Stimulated activated CD8-positive, alpha-beta memory T cell treated with anti-CD3 and anti-CD28 coated beads, Interleukin-4, amount 100 ng/mL, for 1 hour (primary cell): ENCODE measurements at places on chromosomes 11 and 22.

DNA sequence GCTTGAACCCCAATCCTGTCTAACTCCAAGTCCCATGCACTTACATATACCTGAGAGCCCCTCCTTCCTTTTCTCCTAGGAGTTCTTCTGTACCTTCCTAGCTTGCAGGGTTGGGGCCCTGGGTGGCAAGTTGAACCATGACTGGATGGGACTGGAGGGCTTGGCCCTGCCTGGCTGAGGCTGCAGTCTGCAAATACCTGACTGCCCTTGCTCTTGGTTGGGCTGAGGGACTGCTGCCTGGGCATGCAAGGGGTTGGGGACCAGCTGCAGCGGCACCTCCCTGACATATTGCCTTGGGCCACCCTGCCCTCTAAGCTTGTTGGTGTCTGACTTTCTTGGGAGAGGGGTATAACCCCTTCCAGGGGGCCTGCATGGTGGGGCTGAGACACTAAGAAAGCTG is 9.8 kb upstream of the SLC39A13 start:
- DNase-seq: no peak

DNA sequence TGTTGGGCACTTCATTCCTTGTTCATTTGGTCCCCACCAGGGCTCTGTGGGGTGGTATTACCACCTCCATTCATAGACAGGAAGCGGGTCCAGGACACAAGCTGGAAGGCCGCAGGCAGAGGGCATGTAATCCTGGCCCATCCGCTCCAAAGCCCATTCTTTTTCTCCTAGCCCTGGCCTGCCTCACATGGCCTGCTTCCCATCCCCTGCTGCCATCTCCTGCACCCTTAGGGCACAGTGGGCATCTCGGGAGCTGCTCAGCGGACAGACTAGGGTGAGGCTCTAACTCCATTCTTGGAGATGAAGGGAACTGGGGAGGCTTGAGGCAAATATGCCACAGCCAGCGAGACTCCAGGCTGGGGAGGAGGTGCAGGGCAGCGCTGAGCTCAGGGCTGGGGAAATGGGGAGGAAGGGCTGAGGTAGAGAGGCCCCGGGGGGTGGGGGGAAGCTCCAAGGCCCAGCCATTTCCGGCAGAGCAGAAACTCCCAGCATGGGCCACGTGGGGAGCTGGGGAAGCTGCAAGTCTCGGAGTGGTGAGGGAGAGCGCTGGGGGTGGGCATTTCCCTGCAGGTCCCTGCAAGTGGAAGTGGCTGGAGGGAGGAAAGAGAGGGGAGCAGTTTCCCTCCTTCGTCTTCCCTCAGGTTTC is 14.3 kb upstream of the BCL9L start:
- DNase-seq: no peak

DNA sequence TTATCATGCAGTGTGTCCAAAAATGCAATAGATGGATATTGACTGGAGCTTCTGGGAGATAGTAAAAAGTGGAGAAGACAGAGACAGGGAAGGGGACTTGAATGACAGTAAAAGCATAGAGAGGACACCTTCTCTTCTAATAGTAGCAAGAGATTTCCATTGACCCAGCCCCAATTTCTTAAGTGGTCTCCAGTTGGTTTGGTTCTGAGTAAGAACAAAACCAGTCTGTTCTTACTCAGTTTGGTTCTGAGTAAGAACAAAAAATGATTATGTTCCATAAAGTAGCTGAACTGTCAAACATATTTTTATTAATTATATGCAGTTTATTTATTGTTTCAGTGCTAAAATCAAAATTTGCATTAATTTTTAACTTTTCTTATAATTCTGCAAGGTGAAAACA is 316.8 kb upstream of the MPPED2 start:
- DNase-seq: no peak

GRCh38 chr11:116928845-116929244 is 91.4 kb upstream of the APOA1 start:
- DNase-seq: no peak

GRCh38 chr22:40585310-40585751 is 51.2 kb downstream of the MRTFA start:
- DNase-seq: no peak

GRCh38 chr22:29713156-29713727 is 6.6 kb upstream of the CABP7 start:
- no peak for DNase-seq

GRCh38 chr22:30221121-30221992 is 25.2 kb downstream of the LIF start:
- peak; percentile 24 for DNase-seq

- no peak for DNase-seq
Observed at GRCh38 chr11:116972691-116973090, 125.5 kb downstream of the SIK3 start.

- DNase-seq: no peak
Observed at GRCh38 chr22:46604306-46604690, 15.9 kb upstream of the GRAMD4 start.

- no peak for DNase-seq
Observed at GRCh38 chr11:45511566-45511965, 153.9 kb downstream of the CHST1 start.

DNA sequence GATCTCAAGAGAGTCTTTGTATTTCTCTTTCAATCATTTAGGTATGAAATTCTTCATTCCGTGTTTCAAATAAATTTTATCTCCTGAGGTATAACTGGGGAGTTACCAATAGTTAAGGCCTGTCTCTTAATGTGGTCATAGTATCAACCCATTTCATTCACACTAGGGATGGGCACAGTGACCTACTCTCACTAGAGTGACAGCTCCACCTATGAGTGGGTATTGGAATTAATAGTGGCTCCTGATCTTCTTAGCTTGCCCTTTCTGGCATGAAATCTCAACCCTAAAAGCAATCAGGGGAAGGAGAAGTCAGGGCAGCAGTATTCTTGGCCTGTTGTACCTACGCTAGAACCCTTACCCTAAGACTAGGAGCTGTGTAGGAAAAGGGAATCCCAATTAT is 507.7 kb downstream of the FAM181B start:
- no peak for DNase-seq

DNA sequence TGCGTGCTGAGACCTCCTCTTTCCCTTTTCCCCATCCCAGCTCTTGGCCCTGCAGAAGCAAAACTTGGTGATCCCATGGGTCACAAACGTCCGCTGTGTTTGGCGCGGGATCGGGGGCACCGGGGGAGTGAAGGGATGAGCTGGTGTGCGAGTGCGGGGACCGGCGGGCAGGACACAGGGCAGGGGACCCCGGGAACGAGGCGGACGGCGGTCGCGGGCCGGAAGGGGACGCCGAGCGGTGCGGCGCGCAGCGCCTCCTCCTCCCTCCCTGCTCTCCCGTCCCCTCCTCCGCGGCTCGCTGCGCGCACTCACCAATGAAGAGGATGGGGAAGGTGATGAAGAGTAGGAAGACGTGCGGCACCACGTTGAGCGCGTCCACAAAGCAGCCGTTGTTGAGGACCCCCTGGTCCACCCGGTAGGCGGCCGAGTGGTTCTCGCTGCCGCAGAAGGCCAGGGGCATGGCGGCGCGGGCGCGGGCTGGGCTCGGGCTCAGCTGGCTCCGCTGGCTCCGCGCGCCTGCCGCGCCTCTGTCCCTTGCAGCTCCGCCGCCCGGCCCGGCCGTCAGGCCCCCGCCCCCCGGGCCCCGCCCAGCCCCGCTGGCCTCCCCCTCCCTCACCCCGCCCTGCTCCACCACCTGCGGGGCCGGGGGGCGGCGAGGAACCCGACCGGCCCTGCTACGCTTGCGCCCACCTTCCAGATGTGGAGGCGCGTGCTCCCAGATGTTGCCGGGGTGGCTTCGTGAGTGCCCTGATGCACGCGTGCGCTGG is at the start of gene ABCC8:
TSS of gene ABCC8 (minus strand) at position 529 of the 767 bp plus-strand sequence. CDS start at position 460, 69 bp downstream.
- DNase-seq: no peak

GRCh38 chr11:42253156-42253555 is 793.7 kb upstream of the LRRC4C start:
- no peak for DNase-seq

- no peak for DNase-seq
Observed at GRCh38 chr11:8566613-8567210, 27.3 kb downstream of the STK33 start.

DNA sequence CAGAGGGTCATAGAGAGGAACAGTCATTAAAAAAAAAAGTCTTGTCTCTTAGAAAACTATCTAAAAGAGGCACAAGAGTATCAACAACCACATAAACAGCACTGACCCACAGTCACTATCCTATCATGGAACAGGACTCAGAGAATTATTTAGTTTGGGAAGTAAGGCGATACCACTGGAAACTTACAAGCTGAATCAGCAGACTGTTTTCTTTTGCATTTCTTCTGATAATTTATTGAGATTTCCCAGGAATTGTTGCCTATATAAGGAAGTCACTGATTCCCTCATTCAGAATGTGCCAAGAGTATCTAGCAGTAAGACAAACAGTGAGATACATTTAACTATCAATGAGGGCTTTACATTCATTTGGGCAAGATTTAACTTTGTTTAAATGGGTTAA is 304.1 kb downstream of the GUCY1A2 start:
- DNase-seq: no peak

GRCh38 chr22:29641042-29641699 is 37.7 kb downstream of the NF2 start:
- no peak for DNase-seq

DNA sequence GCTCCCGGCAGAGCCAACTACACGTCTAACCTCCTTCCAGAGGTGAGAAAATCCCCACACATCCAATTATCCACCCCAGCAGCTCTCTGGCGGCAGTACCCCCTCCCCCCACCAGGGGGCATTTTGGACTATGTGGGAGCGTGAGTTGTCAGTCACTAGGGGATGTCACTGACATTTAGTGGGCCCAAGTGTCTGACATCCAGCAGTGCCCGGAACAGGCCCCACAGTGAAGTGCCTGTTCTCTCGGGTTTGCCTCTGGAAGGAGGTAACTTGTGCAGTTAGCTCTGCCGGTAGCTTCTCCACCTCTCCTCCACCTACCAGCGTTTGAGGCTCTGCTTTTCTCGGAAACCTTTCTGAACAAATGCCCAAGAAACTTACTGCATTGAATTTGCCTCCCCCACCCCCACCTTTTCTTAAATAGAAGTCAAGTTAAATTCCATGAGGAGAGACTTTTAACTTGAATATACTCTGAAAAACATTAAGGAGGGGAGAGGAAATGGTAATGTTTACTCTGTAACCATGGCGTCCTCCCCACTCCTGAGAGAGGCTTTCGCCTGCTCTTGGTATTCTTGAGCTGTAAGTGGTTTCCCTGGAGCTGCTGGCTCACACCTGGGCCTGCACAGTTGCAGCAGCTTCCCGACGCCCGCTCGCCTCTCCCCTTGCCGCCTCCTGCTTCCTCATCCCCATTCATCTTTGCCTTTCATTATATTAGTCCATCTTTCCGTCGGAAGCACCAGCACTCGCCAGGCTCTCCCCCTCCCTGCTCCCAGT is 112.8 kb downstream of the WNT7B start:
- peak; percentile 38 for DNase-seq

- DNase-seq: no peak
Observed at GRCh38 chr11:107704451-107704850, 7.4 kb downstream of the SLN start.

GRCh38 chr11:11407763-11408084 is 54.7 kb upstream of the CSNK2A3 start:
- no peak for DNase-seq

GRCh38 chr11:63489879-63490278 is 1.1 kb downstream of the PLAAT5 start:
- no peak for DNase-seq

DNA sequence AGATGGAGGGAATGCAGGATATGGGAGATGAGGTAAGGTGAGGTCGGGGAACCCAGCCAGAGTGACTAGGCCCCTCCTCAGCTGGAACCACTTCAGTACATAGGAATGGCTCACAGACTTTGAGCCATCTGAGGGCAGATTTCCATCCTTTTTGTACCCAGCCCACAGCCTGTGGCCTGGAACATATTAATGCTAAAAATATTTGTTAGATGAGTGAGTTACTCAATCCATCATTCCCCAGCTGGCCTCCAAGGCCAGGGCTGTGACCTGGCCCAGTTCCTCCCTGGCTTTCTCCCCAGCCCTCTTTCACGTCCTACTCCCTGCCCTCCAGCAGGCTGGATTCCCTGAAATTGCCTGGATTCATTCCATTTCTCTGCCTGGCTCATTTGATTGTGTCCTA is 57.2 kb upstream of the PRDM11 start:
- DNase-seq: no peak

GRCh38 chr11:46252373-46252914 is 25.0 kb upstream of the CREB3L1 start:
- DNase-seq: no peak

DNA sequence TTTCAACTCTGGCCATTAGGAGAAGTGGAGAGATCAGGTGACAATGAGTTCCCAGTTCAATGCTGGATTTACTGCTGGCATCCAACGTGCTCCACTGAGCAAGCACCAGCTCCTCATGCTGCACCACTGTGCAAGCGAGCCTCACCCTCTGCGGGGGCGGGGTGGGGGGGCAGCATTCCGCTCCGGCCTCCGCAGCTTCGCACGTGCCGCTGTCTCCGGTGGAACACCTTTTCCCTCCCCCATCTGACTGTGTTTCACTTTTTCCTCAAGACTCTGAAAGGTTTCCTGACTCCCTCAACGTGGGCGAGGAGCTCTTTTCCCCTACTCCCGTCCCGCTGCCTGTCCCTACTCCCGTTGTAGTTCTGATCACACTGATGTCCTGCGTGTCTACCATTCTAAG is 835 bp upstream of the RHOD start:
- DNase-seq: no peak
